Amniotic stem cell (primary cell): ENCODE measurements at places on chromosomes 4 and X.

DNA sequence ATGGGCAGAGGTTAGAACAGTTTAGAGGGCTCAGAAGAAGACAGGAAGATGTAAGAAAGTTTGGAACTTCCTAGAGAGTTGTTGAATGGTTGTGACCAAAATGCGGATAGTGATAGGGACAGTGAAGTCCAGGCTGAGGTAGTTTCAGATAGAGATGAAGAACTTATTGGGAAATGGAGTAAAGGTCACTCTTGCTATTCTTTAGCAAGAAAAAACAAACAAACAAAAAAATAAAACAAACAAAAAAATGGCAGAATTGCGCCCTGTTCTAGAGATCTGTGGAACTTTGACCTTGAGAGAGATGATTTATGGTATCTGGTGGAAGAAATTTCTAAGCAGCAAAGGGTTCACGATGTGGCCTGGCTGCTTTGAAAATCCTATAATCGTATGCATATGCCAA lies 185.1 kb upstream of the SFRP2 start:
- no peak for DNase-seq

- DNase-seq, result no peak
These were observed at the start of gene ANK2 for GRCh38 chr4:113049421-113050370. ANK2 (plus strand) TSS chr4:113049653; CDS start chr4:113049729, 76 bp downstream.

- no peak for DNase-seq
These were observed 9.1 kb downstream of the MED28 start for GRCh38 chr4:17623451-17624001.

GRCh38 chrX:68511255-68511654 lies 12.4 kb downstream of the YIPF6 start:
- peak; percentile 36 for DNase-seq

DNA sequence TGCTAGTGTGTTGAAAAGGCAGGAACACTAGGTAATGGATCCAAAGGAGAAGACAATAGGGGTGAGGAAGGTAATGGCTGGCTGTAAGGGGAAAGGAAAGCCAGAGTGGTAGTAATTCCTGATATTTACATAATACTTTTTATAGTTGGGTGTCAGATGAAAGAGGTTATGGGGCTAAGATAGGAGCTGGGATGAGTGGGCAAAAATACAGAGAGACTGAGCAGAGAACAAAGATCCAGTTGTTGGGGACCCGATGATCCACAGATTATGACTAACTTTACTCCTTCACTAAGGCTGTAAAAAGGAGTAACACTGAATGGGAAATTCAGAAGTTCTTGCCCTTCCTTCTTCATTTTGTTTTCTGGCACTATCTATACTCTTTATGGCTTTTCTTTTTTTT lies 138.2 kb downstream of the KLHL13 start:
- DNase-seq, result no peak

DNA sequence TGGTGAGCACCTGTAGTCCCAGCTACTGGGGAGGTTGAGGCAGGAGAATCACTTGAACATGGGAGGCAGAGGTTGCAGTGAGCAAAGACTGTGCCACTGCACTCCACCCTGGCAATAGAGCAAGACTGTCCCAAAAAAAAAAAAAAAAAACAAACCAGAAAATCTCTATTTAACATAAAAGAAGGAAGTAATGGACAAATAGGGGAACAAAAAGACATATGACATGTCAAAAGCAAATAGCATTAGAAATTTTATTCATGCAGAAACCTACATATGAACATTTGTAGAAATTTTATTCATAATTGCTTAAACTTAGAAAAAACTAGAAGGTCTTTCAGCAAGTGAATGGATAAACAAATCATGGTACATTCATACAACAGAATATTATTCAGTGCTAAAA lies 97.1 kb upstream of the SH3RF1 start:
- no peak for DNase-seq

DNA sequence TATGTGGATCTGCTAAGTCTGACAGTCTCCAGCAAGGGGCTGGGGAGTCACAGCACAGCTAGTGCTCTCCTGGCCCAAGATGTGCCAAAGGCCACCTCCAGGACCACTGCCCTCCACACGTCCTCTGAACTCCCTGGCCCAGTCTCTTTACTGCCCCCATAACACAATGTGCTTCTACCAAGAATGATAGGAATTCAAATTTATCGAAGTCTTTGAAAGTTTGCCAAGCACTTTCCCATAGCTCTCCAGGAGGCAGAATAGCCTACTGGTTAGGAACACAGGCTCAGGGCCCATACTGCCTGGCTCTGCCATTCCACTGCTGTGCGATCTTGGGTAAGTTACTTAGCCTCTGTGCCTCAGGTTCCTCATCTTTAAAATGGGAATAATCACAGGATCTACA lies 86.7 kb downstream of the NHSL2 start:
- no peak for DNase-seq

- DNase-seq, result no peak
These were observed 35.0 kb downstream of the NUDT11 start for GRCh38 chrX:51461053-51462044.

DNA sequence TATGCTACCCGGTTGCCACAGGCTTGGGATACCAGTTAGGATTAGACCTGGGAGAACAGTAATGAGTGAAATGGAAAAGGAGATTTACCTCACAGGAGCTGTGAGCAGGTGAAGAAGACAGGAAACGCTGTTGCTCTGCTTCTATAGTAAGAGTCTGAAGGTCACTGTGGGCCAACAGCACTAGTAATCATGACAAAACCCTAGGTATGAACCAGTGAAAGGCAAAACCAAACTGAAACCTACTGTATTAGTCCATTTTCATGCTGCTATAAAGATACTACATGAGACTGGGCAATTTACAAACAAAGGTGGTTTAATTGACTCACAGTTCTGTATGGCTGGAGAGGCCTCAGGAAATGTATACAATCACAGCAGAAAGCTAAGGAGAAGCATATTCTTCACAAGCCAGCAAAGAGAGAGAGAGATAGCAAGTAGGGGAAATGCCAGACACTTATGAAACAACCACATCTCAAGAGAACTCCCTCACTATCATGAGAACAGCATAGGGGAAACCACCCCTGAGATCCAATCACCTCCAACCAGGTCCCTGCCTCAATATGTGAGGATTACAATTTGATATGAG lies 736.7 kb upstream of the INTU start:
- no peak for DNase-seq

GRCh38 chr4:127870688-127871087 lies 10.0 kb upstream of the PLK4 start:
- DNase-seq, result peak; percentile 42

DNA sequence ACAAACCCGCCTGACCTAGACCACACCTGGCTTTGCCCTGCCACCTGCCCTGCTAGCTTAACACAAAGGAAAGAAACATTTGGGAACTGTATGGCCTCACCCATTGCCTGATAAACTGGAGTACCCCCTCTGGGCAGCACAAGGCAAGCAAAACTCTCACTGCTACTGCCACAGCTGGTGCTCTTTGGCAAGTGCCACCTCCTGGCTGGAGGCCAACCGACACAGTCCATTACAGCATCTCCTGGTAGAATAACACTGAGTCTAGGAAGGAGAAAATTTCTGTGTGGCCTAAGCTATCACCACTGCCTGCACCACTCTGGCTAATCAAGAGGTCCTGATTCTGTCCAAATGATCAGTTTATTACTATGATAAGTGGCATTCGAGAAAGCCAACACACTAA lies 18.9 kb upstream of the SPANXN3 start:
- no peak for DNase-seq

DNA sequence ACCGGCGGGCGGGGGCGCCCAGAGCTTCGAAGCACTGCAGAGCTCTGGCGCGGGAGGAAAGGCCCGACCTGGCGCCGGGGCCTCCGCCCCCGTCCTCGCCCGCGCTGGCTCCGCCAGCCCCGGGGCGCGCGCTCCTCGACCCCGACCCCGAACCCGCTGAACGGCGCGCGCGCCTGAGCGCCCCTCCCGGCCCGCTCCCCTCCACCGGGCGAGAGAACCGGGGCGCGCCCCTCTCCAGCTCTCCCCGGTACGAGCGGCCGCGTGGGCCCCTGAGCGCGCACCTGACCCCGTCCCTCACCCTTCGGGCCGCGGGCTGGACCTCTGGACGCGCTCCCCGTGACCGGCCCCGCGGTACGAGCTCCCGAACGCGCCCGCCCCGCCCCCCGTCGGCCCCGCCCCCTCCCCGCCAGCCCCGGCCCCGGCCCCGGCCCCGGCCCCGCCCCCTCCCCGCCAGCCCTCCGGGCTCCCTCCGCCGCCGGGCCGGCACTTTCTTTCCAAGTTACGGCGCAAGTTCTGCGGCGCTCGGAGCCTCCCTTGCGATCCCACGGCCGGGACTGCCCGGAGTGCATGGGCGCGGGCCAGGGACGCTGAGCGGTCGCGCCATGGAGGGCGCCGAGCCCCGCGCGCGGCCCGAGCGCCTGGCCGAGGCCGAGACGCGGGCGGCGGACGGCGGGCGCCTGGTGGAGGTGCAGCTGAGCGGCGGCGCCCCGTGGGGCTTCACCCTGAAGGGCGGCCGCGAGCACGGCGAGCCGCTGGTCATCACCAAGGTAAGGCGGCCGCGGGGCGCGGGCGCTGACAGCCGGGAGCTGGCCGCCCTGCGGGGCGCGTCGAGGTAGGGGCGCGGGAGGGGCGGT lies at the start of gene SHROOM2:
SHROOM2 (plus strand) TSS at position 486 of the 854 bp plus-strand sequence; CDS start at position 603, 117 bp downstream.
- no peak for DNase-seq

DNA sequence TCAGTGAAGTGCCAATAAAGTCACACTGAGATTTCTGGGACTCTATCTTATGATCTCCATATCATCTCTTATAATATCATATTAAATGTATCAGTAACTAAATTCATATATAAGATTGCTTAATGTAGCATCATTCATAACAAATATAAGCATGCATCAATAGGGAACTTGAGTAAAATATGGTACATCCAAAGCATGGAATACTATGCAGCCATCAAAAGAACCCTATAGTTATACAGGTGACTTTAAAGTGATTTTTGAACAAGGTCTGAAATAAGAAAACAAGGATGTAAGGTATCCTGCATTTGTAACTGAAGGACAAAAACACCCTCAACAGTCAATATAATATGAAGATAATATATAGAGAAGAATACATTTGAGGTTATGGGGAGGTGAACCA lies 47.3 kb downstream of the HUWE1 start:
- no peak for DNase-seq

DNA sequence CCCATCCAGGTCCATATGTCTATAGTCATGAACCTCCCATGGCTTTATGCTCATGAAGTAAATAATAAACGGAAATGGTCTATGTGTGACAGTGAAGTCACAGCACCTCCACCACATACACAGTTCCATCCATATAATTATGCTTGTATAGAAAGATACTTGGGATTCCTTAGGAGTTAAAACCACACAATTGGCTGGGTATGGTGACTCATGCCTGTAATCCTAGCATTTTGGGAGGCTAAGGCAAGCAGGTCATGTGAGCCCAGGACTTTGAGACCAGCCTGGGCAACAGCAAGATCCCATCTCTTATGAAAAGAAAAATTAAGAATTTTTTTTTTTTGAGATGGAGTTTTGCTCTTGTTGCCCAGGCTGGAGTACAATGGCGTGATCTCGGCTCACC lies 55.6 kb upstream of the RBM47 start:
- peak; percentile 23 for DNase-seq

DNA sequence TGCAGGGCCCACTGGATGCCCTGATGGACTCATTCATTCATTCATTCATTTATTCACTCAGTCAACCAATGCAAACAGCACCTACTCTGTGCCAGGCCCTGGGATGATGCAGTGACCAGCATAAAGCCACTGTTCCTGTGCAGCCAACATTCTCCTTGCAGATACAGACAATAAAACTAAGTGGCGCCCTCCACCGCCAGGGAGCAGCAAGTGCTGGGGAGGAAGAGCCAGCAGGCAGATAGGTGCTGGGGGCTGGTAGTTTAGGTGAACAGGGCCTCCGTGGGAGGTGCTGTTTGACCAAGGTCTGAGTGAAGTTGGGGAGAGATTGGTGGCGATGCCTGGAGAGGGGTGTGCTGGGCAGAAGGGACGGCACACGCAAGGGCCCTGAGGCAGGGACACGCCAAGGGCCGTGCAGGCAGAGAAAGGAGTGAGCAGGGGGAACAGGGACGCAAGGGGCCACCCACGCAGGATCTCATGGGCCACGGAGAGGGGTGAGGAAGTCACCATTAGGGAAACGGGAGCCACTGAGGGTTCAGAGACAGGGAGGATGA lies 65.5 kb downstream of the WFS1 start:
- DNase-seq, result no peak

GRCh38 chr4:99966692-99967091 lies 16.6 kb upstream of the H2AZ1 start:
- DNase-seq, result no peak

DNA sequence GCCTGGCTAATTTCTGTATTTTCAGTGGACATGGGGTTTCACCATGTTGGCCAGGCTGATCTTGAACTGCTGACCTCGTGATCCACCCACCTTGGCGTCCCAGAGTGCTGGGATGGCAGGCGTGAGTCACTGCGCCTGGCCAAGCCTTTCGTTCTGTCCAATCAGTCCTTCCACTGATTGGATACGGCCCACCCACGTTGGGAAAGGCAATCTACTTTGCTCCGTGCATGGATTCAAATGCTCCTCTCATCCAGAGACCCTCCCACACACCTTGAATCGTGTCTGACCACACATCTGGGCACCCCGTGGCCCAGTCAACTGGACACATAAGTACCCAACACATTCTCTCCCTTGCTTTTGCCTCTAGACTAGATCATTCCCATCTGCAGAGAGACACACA lies 74.9 kb downstream of the CRLF2 start:
- DNase-seq, result no peak

- no peak for DNase-seq
These were observed 6.9 kb upstream of the CLOCK start for GRCh38 chr4:55553441-55554201.

GRCh38 chrX:133413218-133413925 lies 1.9 kb downstream of the GPC4 start:
- no peak for DNase-seq

DNA sequence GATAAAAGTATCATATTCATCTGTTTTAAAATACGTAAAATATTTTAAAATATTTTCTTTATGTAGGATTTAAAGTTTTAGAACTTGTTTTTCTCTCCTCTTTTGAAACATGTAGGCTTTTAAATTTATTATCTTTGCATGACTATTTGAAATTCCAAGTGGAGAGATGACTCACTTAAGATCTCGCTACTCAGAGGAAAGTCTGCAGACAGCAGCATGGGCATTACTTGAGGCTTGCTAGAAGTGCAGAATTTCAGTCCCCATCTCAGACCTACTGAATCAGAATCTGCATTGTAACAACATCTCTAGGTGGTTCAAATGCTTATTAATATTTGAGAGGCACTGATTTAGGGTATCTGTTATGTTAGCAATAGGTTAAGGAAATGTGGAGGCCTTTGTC lies 225.7 kb upstream of the ARX start:
- DNase-seq, result no peak

DNA sequence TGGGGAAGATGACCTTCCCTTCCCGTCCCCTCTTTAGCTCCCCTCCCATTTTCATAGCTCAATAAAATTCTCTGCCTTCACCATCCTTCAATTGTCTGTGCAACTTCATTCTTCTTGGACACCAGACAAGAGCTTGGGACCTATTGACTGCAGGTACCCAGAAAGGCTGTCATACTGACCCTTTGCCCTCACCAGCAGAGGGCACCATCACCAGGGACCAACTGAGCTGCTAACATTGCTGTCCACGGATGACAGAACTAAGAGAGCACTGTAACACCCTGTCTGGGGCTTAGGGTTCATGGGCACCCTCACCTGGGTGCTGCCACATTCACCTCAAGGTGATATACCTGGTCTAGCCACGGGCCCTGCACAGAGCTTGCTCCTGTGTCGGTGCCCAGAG lies 141.3 kb upstream of the VCX3B start:
- DNase-seq, result no peak

- DNase-seq, result no peak
These were observed 74.6 kb downstream of the LEF1 start for GRCh38 chr4:108094131-108094530.

GRCh38 chr4:1192091-1192492 lies 19.7 kb upstream of the SPON2 start:
- DNase-seq, result peak; percentile 72

- no peak for DNase-seq
These were observed 127.2 kb downstream of the NR3C2 start for GRCh38 chr4:148315049-148315448.
